ENCODE measurements at places on chromosomes 16 and 17.

DNA sequence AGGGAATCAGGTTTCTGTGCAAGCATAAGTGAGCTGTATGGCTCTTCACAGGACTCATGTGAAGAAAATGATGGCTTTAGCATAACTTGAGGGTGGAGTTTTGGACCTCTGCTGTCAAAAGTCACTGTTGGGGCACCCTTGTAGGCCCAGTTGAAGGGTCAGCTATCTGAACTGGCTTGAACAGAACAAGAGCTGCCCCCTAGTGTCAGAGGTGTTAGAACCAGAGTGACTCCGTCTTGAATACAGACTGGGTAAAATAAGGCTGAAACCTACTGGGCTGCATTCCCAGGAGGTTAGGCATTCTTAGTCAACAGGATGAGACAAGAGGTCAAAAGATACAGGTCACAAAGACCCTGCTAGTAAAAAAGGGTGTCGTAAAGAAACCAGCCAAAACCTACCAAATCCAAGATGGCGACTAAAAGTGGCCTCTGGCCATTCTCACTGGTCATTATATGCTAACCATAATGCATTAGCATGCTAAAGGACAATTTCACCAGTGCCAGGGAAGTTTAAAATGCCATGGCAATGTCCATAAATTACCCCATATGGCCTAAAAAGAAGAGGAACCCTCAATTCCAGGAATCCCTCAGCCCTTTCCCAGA, 484.0 kb upstream of the ERCC4 start:
- DNase-seq, result no peak

- no peak for DNase-seq
Measured at GRCh38 chr17:49978501-49978900, 9.5 kb downstream of the DLX4 start.

GRCh38 chr17:4375039-4375748, 8.7 kb upstream of the UBE2G1 start:
- no peak for DNase-seq

DNA sequence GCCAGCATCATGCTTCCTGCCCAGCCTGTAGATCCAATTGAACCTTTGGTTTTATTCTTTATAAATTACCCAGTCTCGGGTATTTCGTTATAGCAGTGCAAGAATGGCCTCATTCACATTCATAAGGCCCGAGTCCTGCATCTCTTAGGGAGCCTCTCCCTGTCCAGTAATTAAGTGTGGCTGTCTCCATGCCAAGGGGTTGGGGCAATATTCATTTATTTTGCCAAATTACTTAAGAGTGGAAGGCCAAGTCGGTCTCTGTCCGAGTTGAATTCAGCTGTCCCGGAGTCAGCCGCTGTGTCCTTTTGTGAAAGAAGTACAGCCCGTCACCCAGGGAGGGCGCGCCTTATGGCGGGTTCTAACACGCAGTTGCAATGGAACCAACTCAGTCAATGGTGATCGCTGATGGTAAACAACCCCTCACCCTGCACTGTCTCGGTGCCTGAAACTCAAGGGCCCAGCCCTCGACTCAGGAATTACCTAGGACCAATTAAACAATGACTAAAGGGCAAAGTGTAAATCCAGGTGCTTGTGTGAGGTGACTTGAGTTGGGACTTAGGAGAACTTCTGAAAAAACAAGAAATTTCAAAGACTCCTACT, 22.2 kb downstream of the KIAA0513 start:
- no peak for DNase-seq

GRCh38 chr17:76968707-76969597, 100.7 kb downstream of the MGAT5B start:
- DNase-seq, result no peak

DNA sequence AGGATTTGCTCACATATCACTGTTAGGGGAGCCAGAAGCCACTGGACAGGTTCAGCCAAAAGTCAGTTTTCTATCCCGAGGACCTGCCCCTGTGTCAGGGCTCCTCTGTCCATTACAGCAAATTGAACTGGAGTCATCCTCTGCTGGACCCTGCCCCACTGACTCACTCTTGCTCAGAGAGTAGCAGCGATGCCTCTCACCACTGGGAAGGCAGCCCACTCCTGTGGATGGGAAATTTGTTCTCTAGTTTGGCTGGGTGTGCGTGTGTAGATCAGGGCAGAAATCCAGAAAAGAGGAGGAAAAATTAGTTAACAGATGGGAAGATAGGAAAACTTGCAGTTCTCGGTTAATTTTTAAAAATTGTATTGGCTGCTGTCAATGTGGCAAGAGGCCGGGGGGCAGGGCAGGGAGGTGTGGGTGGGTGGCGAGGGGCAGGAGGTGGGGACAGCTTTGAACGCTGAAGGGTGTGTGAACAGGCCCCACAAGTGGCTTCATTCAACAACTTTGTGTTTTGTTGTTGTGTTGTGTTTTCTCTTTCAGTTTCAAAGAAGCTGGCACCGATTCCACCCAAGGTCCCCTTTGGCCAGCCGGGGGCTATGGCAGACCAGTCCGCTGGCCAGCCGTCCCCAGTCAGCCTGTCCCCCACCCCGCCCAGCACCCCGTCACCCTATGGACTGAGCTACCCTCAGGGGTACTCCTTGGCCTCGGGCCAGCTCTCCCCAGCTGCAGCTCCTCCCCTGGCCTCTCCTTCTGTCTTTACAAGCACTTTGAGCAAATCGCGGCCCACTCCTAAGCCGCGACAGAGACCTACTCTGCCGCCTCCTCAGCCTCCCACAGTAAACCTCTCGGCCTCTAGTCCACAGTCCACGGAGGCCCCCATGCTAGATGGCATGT, 33.6 kb downstream of the ELAC2 start:
- DNase-seq, result no peak

- DNase-seq, result no peak
Measured at GRCh38 chr17:50064253-50065001, 8.5 kb downstream of the ITGA3 start.

DNA sequence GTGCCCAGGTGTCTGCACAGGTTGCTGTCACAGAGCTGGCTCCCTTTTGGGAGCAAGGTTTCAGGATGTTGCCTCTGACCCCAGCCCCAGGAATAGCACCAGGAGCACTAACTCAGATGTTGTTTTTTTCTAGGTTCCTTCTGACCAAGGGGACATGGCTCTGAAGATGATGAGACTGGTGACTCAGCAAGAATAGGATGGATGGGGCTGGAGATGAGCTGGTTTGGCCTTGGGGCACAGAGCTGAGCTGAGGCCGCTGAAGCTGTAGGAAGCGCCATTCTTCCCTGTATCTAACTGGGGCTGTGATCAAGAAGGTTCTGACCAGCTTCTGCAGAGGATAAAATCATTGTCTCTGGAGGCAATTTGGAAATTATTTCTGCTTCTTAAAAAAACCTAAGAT, 28.1 kb downstream of the SCPEP1 start:
- DNase-seq, result no peak

DNA sequence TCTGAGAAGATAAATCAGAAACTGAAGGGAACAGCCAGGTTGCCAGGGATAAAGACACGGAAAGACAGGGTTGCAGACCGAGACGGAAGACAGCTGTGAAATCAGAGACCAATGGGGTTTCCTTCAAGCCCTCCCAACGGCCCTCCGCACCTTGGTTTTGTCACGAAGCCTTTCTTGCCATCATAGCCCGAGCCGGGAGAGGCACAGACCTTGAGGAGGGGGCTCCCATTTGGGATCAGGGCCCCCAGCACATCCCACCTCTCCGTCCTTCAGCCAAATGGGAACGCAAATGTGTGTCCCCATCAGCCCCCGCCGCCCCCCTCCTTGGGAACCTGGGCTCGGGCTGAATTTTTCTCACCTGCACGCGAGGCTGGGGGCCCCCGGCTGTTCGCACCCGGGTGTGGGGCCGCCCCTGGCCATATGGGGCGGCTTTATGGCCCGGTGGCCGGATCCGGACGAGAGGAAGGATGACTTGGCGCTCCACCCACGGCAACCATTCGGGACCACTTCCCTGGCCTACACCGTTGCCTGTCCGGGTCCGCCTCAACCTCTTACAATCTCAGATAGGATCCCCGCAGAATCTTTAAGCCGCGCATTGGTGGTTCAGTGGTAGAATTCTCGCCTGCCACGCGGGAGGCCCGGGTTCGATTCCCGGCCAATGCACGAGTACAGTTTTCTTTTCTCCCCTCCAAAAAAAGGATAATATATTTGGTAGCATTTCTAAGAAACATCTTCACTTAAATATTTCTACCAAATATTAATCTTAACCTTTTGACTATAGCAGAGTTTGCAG, 1.4 kb upstream of the HES7 start:
- peak; percentile 80 for DNase-seq

DNA sequence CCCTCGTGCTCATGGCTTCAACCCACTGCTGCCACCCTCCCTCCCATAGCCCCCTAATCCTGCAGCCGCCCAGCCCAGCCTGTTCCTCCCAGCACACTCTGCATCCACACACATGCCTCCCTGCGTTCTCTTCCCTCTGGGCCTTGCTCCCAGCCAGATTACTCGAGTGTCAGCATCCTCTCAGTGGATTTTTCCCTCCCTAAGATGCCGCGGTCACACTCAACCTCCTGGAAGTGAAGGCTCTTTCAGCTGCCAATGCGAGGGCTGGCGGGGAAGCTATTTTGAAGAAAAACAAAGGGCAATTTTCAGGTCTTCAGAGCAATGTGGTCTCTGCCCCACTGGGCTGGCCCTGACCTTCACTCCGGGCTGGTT, 23.2 kb upstream of the CACNG5 start:
- no peak for DNase-seq

GRCh38 chr16:8486985-8487384, 103.3 kb downstream of the TMEM114 start:
- DNase-seq, result no peak

- DNase-seq, result no peak
Measured at GRCh38 chr17:7590743-7591142, 849 bp upstream of the SOX15 start.

DNA sequence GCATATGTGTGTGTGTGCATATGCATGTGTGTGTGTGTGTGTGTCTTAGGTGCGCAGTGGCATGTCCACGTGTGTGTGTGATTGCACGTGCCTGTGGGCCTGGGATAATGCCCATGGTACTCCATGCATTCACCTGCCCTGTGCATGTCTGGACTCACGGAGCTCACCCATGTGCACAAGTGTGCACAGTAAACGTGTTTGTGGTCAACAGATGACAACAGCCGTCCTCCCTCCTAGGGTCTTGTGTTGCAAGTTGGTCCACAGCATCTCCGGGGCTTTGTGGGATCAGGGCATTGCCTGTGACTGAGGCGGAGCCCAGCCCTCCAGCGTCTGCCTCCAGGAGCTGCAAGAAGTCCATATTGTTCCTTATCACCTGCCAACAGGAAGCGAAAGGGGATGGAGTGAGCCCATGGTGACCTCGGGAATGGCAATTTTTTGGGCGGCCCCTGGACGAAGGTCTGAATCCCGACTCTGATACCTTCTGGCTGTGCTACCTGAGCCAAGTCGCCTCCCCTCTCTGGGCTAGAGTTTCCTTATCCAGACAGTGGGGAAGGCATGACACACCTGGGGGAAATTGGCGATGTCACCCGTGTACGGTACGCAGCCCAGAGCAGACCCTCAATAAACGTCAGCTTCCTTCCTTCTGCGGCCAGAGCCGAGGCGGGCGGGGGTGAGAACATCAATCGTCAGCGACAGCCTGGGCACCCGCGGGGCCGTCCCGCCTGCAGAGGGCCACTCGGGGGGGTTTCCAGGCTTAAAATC, 47.6 kb downstream of the IL21R start:
- DNase-seq, result no peak

- DNase-seq, result no peak
Measured at GRCh38 chr17:21213638-21214014, 335 bp downstream of the TMEM11 start.

DNA sequence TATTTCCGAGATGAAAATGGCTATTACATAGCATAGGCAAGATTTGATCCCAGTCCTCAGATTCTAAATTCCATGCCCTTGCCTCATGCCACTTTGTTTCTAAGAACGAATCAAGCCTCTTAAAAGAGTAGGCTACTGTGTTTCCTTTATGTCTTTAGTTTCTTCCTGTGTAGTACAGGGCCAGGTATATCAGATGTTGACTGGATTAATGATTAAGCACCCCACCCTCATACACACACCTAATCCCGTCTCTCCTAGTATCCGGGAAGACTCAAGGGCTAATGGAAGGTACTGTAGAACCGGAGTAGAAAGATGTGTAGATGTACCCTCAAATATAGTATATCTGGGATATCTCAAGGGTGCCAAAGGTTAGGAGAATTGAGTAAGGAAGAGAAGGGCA, 6.7 kb downstream of the TOM1L1 start:
- DNase-seq, result no peak

DNA sequence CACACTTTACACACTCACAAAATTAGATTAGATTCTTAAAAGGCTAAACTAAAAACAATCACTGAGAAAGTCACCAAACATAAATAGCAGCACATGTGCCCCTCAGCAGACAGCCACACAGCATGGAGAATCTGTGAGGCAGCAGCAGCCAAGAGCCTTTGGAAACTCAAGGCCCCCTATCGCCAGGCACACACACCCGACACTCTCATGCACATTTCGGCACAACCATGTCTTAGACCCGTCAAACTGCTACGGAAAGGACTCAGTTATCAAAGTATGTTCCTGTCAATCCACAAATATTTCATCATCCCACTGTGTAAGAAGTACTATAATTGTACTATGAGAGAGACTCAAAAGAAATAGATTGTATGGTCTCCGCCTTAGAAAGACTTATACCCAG, 20.9 kb downstream of the UBE2O start:
- no peak for DNase-seq

- DNase-seq, result no peak
Measured at GRCh38 chr16:89015271-89015859, 38.4 kb upstream of the CBFA2T3 start.

GRCh38 chr17:27533874-27534815, 77.9 kb downstream of the KSR1 start:
- no peak for DNase-seq

- DNase-seq, result no peak
Measured at GRCh38 chr16:24839347-24839972, 6.3 kb upstream of the SLC5A11 start.

DNA sequence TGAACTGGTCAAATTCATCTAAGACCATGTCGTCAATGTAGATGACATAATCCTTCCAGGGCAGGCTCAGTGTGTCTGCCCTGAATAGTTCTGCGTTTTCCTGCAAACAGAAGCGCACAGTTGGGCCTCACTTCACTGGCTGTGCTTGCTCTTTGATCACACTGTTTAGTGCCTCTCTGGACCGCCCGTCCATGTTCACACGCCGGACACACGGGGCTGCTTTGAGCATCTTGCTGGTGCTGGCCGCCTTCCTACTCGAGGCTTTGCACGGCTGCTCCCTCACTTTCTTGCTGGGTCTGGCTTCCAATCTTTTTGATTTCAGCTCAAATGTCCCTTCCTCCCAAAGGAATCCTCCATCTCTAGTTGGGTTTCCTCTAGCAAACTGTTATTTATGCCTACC, 37.4 kb downstream of the DNAH17 start:
- DNase-seq, result no peak

GRCh38 chr17:19570544-19571062, 36.9 kb downstream of the SLC47A1 start:
- DNase-seq, result no peak

GRCh38 chr16:10693889-10694288, 841 bp downstream of the TEKT5 start:
- no peak for DNase-seq

- DNase-seq, result no peak
Measured at GRCh38 chr16:14375132-14375491, 254.9 kb downstream of the PARN start.

- no peak for DNase-seq
Measured at GRCh38 chr16:16790597-16790996, 411.7 kb downstream of the NPIPA7 start.

All from hypothalamus (tissue), 51 donors.